ENCODE measurements at places on chromosomes 7 and 10.

DNA sequence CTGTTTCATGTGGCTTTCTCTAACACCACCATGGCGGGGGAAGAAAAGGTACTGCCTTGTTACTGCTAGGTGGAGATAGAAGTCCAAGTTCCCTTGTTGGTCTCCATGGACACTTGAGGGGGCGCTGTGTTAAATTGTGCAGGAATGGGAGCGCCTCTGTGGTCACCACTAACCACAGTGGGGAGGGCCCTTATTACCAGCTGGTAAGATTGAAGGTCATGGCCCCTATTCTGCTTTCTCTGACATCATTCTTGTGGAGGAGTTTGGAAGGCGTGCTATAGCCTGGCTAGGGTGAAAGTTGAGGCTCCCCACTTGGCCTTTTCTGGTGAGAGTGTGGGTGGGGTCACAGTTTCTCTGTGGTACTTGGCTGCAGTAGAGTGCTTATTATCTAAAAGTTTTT is 14.9 kb upstream of the MXI1 start:
- no peak for DNase-seq

DNA sequence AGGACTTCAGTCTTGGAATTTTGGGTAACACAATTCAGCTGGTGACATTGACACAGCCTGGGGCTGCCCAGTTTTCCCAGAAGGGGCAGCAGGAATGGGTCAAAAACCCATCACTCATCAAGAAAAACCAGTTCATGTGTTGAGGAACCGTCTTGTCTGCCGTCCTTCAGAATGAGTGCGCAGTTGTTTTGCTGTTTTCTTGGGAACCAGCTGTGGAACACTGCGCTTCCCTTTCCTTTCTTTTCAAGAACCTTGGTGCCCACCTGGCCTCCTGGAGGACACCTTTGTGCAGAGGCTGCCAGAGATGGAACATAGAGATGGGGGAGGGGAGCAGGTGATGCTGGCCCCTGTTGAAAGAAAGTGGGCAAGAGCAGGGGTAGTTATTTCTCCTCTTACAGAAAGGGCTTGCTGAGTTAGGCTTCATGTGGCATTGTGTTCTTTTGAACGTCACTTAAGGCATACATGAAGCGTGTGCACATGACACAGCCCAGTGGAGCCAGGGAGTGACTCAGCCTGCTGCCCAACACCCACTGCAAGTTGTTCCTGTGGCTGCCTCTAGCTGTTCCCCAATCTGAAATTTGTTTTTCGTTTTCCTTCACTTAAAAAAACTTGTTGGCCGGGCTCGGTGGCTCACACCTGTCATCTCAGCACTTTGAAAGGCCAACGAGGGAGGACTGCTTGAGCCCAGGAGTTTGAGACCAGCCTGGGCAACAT is 87.4 kb upstream of the TNS3 start:
- DNase-seq, result peak; percentile 80

- DNase-seq, result no peak
Measured at GRCh38 chr10:11341283-11341960, 270.0 kb downstream of the USP6NL start.

GRCh38 chr10:71756311-71757191 is 16.8 kb downstream of the VSIR start:
- no peak for DNase-seq

DNA sequence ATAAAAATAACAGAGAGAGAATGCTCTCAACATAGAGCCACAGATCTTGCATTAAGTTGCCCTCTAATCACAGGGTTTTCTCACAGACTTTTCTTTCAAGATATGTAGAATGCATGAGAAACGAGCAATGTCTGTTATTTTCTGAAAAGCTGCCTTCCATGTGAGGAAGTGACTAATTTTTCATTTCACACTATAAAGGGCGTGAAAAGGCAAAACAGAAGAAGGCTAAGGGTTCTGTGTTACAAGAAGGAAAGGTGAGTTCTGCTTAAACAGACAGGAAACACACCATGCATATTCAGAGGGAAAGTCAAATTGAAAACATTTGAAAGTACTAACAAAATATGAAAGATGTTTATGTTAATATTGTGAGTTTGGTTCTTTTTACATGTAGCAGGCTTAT is 189.2 kb downstream of the SEMA3D start:
- DNase-seq, result no peak

DNA sequence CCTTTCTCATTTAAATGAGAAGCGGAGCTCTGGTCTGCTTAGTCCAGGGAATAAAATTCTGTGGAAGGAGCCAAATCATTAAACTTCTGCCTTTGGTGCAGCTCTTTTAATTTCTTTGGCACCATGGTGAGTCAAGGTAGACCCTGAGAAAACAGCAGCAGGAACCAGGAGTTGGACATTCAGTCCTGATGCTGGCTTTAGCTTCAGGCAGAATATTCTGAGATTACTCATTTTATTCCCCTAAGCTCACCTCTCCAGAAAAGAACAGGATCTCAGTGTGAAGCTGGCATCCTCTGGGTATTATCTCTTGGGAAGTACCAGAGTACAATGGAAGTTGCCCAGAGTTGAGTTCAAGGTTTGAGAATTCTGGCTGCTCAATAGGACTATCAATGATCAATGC is 211.6 kb upstream of the NRP1 start:
- DNase-seq, result no peak

- DNase-seq, result no peak
Measured at GRCh38 chr7:33040803-33041516, 21.6 kb downstream of the NT5C3A start.

DNA sequence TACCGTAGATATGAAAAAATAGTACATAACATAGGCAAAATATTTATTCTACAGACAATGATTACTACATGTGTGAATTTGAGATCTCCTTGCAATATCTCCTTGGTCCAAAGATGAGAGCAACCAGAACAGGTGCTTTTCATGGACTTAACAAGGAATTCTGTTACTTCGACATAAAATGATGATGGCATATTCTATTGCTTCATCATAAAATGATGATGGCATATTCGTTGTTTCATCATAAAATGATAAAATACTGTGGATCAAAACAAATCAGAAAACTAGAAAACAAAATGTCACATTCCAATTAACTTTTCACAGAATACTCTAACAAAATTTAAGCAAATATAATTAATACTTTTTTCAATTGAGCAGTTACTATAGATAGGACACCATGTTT is 4.8 kb downstream of the OSBPL3 start:
- DNase-seq, result no peak

GRCh38 chr10:71950683-71951082 is 13.5 kb upstream of the CHST3 start:
- no peak for DNase-seq

- no peak for DNase-seq
Measured at GRCh38 chr10:72764151-72764550, 72.2 kb downstream of the MCU start.

DNA sequence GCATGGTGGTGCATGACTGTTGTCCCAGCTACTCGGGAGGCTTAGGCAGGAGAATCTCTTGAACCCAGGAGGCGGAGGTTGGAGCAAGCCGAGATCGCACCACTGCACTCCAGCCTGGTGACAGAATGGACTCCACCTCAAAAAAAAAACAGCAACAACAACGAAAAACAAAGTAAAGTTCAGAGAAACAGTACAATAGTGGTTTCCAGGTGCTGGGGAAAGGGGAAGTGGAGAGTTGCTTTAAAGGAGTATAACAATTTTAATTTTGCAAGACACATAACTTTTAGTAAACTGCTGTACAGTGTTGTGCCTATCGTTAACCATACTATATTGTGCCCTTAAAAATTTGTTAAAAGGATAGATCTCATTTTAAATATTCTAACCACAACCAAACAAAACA is 662.7 kb upstream of the POT1 start:
- no peak for DNase-seq
